Heart left ventricle (tissue), 16 donors: ENCODE measurements at places on chromosomes 4 and X.

GRCh38 chr4:182492423-182492822 lies 249.2 kb downstream of the TENM3 start:
- no peak for DNase-seq

- DNase-seq, result no peak
These were observed 43.6 kb upstream of the UPRT start for GRCh38 chrX:75230296-75230695.

DNA sequence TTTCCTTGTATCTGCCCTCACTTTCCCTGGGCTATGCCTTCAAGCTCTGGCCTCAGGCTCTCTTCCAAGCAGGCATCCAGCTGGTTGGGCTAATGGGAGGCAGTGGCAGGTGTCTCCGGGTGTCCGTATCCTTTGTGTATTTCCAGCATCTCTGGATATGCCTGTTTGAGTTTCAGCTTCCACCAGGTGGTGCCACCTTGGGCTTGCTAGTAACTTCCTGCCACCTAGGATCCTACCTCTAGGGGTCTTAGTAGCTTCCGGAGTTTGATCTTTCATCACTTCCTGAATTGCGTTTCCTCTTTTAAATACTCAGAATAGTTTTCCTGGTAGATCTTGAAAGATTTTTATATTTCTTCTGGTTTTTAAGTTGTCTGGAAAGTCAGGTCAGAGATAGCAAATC lies 23.2 kb upstream of the ANOS1 start:
- DNase-seq, result no peak

DNA sequence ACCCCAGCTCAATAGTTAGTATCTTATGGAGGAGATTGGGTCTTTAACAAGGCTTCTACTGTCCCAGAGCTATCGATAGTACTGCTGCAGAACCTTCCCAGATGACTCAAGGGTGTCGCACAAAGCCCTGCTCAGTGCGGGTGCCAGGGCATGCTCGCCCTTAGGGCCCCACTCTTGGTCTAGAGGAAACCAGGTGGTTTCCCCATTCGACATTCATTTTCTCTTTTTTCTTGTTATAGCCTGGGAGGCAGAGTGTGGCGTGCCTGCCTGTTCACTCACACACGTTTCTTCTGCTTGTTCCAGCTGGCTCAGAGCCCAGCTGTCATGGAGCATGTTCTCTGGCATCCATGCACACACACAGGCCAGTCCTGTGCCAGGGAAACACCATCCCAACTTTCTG lies 144.5 kb downstream of the SMIM20 start:
- DNase-seq, result no peak

GRCh38 chrX:47384502-47384901 lies 14.1 kb downstream of the ZNF157 start:
- DNase-seq, result peak; percentile 55

- DNase-seq, result no peak
These were observed 196.4 kb upstream of the RADX start for GRCh38 chrX:106415276-106415895.

DNA sequence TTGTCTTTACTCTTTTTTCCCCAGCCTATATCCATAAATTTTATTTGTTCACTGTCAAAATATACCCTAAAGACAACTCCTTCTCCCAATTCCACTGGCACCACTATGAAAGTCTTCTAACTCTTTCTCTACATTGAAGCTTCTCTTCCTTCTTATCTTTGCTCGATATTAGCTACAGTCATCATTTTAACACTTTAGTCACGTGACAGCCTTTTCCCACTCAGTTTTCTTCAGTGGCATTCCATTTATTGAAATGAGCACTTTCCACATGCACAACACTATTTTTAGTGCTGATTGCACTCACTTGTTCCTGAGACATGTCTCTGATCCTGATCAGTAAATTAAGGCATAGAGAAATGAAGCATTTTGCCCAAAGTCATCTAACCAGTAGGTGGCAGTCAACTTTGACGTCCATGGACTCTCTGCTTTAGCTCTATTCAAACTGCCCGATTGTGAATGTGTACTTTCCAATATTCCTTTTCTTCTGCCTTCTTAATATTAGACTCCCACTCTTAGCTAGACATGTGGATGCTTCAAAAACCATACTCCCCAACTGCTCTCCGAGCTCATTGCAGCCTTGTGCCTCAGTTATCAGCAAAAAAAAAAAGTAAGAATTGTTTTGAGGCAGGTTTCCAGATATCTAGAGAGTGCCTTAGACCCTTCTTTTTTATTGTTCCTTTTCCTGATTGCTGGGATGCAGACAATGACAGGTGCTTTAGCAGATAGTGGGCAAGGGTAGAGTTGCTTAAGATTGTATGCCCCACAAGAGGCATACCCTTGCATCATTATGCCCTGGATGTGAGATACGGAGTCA lies 394.4 kb upstream of the ADGRL3 start:
- no peak for DNase-seq

DNA sequence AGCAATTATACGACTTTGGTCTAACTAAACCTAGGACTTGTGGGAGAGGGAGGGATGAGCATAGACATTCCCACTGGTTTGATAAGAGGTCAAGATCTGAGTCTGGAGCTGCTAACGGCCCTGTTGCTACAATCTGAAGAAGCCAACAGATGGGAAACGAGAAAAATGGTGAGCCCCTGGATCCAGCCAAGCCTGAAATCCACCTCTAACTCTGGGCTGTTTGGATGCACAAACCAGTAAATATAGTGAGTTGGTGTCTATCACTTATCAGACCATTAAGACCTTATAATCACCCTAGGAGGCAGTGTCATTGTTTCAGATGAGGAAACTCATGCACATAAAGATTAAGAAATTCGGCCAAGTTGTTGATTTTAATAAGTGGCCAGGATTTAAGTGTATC lies 50.5 kb downstream of the ADGRA3 start:
- no peak for DNase-seq

DNA sequence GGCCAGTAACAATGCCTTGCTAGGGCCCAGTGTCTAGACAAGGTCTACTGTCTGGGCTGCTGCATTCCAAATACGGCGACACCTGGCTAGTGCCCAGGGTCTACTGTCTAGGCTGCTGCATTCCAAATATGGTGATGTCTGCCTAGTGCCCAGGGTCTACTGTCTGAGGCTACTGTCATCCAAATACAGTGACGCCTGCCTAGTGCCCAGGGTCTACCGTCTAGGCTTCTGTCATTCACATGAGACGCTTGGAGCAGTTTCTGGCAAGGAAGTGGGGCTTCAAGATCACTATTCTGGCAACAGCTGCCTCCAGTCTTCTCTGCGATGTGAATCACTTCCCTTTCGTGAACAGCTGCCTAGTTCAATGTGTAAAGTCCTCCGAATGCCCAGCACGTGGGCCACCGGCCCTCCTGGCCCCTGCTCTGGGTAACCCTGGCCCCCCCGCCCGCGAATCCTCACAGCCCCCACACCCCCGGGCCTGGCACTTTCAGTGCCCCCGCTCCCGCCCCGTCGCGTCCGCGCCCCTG lies 12.7 kb downstream of the ACOX3 start:
- DNase-seq, result no peak

GRCh38 chr4:155197757-155198156 lies 10.7 kb upstream of the NPY2R start:
- DNase-seq, result no peak

GRCh38 chrX:48509245-48509590 lies 426 bp downstream of the PORCN start:
- DNase-seq, result no peak

- DNase-seq, result no peak
These were observed 135.3 kb upstream of the MID1 start for GRCh38 chrX:10755439-10756334.

DNA sequence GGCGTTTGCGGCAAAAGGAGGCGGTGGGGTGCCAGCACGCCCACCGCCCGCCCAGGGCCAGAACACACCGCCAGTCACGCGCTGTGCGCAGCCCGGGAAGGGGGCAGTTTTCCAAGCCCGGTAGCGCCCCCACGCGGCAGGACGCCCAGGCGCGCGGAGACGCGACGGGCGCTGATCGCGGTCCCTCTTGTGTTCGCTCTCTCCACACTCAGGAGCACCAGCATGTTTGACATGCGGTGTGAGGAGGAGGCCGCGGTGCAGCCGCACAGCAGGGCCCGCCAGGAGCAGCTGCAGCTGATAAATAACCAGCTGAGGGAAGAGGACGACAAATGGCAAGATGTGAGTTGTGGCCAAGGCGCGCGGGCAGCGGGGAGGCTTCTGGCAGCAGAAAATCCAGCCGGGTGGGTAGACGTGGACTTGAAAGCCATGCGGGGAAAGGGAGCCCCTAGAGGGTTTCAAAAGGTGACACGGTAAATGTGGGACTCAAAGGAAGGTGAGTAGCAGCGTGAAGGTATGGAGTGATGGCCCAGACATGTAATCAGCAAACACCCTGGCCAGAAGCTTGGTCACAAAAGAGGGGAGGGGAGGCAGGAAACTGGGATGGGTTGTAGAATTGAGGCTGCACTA lies 104.1 kb downstream of the PHOX2B start:
- DNase-seq, result peak; percentile 77

DNA sequence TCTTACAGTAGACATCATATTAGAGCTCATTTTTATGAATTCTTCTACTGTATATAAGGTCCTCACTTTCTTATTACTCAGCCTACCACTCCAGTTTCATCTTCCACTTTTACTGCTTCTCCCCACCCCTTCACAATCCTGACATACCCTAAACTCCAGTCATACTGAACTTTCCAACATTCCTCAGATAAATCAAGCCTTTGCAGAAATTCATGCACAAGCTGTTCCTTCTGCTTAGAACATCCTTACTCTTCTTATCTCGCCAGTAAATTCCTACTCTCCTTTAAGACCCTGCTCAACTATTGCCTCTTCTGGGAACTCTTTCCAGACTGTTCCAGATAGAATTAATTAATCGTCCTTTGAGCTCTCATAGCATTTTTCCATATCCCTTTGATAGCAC lies 24.8 kb downstream of the RTL9 start:
- DNase-seq, result no peak

DNA sequence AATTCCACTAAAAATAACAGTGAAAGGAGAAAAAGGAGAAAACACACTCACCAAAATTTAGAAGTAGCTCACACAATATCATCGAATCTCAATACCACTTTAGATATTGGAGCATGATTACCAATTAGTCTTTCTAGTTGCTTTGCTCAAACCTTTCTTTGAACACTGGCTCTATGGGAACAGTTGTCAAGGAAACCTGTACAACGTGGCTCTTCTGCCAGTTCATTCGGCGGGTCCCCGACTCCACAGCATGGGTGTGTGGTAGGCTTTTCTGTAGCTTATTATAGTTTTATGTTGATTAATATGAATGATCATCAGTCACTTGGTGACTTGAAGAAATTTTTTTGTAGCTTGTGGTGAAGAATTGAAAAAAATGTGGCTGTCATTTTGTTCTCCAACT lies 50.2 kb upstream of the TMEM150C start:
- no peak for DNase-seq

DNA sequence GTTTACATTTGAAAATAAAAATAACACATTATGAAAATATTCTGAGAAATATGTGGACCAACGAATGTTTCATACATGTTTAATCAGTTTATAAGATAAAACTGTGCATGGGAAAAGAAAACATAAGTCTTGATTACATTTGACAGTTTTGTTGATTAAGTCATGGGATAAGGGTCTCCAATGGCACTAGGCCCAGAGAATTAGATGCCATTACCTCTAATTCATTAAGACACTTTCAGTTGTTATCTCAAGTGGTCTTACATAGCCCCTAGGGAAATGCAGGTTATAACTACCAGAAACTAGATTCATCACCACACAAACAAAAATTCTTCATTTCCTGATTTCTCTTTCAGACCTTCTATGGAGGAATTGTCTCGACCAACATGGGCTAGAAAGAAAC lies 300.8 kb downstream of the PCDH7 start:
- no peak for DNase-seq

DNA sequence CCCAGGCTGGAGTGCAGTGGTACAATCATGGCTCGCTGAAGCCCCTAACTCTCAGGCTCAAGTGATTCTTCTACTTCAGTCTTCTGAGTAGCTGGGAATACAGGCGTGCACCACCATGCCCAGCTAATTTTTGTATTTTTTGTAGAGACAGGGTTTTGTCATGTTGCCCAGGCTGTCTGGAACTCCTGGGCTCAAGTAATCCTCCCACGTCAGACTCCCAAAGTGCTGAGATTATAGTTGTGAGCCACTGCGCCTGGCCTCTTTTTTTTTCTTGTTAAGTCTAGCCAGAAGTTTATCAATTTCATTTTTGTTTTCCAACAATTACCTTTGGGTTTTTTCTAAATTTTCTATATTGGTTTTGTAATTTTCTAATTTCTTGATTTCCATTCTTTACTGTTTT lies 100.6 kb downstream of the GC start:
- DNase-seq, result no peak

GRCh38 chr4:84324303-84325245 lies 174.5 kb downstream of the NKX6-1 start:
- DNase-seq, result no peak

DNA sequence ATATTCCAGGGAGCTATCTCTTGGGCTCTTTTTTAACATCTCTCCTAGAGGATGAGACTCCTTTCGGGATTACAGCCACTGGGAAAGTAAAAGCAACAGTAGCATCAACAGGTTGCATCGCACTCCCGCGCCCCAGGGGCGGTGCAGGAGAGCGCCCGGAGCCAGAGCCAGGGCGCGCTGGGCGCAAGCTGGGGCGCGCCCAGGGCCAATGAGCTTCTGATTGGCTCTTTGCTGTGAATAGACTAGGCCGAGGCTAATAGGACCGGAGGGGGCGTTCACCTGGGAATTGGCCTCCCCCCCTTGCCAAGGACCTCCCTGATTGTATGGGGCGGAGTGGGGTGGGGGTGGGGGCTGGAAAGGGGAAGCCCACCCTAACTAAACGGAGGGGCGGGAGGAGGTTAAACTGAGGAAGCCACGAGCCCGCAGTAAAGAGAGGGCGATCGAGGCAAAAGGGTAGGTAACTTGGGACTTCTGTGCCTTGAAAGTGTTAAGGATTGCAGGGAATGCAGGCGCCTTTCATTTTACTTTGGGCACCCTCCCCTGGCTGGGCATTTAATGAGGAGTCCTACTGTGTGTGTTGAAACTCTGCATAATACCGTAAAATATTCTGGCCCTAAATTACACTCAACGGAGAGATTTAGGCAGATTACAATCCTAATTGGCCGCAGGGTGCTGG lies 1.1 kb upstream of the ATOH1 start:
- no peak for DNase-seq

DNA sequence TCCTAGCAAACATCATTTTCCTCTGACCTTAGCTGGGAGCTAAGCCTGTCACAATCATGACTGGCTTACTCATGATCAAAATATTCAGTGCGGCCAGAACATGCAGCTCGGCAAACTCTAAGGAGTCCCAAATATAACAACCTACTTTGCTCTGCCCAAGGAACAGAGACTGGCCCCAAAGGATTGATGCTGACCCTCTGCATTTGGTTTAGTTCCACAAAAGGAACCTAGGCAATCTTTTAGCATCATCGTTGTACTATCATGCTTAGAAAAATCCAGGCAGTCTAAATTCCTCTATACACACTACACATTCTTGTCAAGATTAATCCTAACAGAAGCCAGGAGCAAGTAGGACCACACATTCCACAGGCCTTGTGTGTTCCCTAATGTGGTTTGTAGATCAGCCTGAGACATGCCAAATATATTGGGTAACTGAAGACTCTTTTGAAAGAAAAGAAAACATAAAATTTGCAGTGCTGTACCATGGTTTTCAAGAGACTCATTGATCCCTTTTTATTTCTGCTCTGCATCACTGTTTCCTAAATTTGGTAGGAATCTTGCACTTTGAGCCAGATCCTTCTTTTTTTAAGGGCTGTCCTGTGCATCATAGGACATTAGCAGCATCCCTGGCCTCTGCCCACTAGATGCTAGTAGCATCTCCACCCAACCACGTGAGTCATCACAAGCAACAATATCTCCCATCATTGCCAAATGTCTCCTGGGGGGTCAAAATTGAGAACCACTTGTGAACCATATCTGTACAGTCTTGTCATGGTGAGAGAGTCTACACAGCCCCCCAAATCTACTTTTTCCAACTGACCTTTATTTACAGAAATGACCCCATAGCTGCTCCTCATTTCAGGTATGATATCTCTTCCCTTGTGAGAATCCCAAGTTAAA lies 17.6 kb upstream of the CC2D2A start:
- no peak for DNase-seq
